Activated naive CD4-positive, alpha-beta T cell (primary cell): ENCODE measurements at places on chromosomes 2 and 18.

- no peak for DNase-seq
These were observed 146.6 kb downstream of the ZNF516 start for GRCh38 chr18:76348267-76349066.

GRCh38 chr2:232999354-232999753 lies 13.7 kb downstream of the NGEF start:
- no peak for DNase-seq

GRCh38 chr18:26497866-26498265 lies 50.5 kb downstream of the KCTD1 start:
- no peak for DNase-seq

DNA sequence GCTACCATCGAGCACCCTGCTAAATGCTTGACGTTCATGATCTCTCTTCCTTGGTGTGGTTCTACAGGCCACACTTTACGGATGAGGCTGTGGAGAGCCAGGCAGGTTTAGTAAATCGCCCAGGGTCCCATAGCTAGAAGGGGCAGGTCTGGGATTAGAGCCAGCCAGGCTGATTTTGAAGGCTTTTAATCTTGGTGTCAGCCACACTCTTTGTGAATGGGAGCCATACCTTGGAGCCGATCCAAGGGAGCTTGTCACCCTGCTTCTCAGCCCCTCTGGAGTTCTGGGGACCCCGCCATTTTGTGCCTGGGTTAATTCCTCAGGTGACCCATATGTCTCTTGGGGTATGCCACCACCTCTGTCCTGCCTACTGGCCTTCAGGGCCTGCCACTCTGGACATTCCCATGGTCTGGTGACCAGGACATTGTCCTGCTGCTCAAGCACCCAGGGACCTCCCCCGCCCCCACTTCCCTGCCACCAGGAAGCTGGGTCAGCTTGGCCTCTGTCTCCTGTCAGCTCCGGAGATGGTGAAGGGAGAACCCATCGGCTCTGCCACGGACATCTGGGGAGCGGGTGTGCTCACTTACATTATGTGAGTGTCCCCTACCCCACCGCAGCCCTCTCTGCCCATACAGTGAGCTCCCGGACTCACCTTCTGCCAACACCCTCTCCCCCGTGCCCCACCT lies 7.3 kb upstream of the GMPPA start:
- no peak for DNase-seq

DNA sequence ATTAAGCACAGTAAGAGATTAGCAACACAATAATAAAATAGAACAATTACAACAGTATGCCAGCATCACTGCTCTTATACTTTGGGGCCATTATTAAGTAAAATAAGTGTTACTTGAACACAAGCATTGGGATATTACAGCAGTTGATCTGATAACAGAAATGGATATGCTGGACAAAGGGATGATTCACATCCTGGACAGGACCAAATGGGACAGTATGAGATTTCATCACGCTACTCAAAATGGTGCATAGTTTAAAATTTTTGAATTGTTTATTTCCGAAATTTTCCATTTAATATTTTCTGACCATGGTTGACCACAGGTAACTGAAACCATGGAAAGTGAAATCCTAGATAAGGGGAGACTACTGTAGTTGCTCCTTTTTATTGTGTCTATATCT lies 138.2 kb downstream of the UBR3 start:
- no peak for DNase-seq

DNA sequence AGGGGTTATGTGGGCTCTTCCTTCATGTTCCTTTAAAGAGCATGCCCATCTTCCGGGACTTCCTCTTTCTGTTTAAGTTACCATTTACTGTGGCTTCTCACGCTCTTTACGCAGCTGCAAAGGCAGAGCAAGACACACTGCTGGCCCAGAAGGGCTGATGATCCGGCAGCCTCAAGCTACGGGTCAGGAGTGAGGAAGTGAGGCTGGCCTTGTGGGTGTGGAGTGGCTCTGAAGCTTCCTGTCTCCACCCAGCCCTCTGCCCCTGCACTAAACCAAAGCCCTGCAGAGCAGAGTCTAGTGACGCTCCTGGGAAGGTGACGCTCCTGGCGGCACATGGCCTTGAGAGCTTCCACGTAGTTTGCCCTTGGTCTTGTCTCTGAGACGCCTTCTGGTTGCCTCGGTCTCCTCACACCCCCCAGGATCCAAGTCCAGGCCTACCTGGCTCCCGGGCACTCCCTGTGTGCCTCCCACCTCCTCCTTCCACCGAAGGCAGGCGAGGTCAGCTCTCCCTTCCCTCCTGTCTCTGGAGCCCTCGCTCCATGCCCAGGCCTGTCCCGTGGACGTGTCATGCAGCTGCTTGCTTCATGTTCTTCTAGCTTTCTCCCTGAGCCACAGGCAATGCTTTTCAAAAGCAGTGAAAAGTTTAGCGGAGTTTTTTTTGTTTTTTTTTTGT lies 50.3 kb downstream of the ARL4C start:
- DNase-seq: no peak

DNA sequence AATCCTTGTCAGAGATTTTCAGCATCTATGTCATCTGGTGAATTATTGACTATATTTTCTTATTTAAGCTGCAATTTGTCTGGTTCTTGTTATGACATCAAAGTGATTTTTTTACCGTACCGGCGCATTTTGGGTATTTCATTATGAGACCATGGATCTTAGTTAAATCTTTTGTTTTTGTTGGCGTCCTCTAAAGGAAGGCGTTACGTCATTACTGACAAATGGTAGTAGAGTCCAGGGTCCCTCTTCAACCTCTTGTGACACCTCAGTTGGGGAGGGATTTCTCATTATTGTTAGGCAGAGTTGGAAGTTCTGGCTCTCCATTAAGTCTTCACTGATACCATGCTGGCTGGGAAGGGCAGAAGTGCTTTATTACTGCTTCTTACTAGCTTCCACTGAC lies 175.8 kb upstream of the MMADHC start:
- no peak for DNase-seq

DNA sequence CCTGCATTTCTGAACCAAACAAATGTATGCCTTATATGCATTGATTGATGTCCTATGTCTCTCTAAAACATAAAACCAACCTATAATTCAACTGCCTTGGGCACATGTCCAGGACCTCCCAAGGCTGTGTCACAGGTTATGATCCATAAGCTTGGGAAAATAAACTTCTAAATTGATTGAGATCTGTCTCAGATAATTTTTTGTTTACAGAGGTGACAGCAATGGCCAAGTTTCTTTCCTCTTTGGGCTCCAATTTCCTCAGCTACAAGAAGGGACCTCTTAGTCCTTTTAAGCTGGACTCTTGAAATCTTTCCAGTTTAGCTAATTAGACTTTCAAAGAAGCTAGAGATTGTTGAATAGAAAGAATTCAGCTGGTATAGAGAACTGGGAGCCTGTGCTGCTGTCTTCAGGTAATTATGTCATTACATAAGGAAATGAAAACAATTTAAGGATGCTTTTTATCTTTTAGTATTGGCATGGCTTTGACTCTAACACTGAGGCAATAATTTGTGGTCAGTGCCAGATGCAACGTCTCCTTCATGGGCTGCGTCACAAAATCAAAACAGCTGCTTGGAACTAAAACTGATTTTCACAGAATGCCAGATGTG lies 412.1 kb upstream of the TRIB2 start:
- DNase-seq: no peak

DNA sequence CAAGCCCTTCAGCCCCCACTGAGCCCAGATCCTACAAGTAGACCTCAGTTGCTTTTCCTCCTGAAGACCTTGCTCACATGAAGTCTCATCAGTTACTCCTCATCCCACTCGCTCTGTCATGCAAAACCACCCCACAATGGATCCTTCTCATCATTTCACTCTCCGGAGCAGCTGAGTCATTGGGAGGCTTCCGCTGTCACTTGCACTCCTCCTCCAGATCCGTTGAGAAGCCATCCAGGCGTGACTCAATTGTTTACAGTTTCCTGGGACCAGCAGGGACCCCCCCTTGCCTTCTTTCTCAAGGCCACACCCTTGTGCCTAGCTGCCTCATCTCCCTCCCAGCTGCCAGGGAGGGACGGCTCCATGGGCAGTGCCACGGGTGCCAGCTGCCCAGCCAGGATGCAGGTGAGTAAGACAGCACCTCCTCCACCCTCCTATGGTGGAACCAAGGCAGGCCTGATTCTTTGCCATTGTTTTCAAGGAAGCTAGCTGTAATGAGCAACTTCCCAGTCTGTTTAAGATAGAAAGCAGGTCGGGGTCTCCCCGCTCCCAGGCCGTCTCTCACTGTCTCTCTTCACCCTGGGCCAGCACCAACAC lies 16.3 kb downstream of the GPR55 start:
- no peak for DNase-seq

DNA sequence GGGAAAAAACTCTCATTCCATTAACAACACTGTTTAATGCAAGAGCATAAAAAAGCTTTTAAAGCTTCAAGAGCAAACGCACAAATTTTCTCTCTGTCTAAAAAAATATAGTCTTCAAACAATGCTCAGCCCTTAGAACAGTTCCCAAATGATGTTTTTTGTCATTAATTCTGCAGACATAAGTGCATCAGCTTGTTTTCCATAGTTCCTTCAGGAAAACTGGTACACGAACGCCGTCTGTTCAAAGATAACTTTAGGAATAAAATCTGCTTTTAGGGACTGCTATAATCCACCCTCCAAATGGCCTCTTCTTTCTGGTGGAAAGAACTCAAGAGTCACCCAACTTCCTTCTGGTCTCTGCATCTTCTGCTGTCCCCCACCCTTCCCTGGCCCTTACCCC lies 98.2 kb upstream of the SLC66A3 start:
- no peak for DNase-seq

GRCh38 chr2:216327447-216327935 lies 44.8 kb downstream of the MARCHF4 start:
- DNase-seq: no peak
